ENCODE measurements at places on chromosomes 13 and 19. TPM values are rescaled to one million over a fixed set of nuclear protein-coding genes. Genes with fewer than 3 reads are reported as not detected.

Gene PHF11
- 59.1 TPM for polyA plus RNA-seq

Gene ADAMTSL5
- 0.78 TPM for polyA plus RNA-seq

Gene PBX4
- polyA plus RNA-seq, result 3.8 TPM

Gene FFAR3
- polyA plus RNA-seq, result 0.20 TPM

Gene SIGLECL1
- not detected for polyA plus RNA-seq

Measured in renal pelvis (tissue), 12 donors.